Endothelial cell (in vitro differentiated cells): ENCODE measurements at places on chromosomes 4 and X. TPM values are rescaled to one million over a fixed set of nuclear protein-coding genes. Genes with fewer than 3 reads are reported as not detected.

RPS6KA6 gene
- 7.4 TPM for total RNA-seq

NDNF gene
- 33.3 TPM for total RNA-seq

CFAP47 gene
- 0.44 TPM for total RNA-seq

GAGE13 gene
- not detected for total RNA-seq

ZNF630 gene
- 1.7 TPM for total RNA-seq

UGT2A1 gene
- not detected for total RNA-seq

CNKSR2 gene
- total RNA-seq, result 1.1 TPM

PLS3 gene
- 122 TPM for total RNA-seq

GABRQ gene
- 0.41 TPM for total RNA-seq

TMPRSS11A gene
- not detected for total RNA-seq

SLC9B1 gene
- total RNA-seq, result 1.6 TPM

GRCh38 chr4:97548943-97549583 is 594.2 kb downstream of the STPG2 start:
- DNase-seq, result no peak
- no peaks in the 10 kb centered on the region for H3K4me1 ChIP-seq
- no peaks in the 10 kb centered on the region for H3K27me3 ChIP-seq
- no peak overlapping the region for H3K27ac ChIP-seq
- no peak overlapping the region for H3K4me3 ChIP-seq
- H3K36me3 ChIP-seq, result no peaks in the 10 kb centered on the region

DNA sequence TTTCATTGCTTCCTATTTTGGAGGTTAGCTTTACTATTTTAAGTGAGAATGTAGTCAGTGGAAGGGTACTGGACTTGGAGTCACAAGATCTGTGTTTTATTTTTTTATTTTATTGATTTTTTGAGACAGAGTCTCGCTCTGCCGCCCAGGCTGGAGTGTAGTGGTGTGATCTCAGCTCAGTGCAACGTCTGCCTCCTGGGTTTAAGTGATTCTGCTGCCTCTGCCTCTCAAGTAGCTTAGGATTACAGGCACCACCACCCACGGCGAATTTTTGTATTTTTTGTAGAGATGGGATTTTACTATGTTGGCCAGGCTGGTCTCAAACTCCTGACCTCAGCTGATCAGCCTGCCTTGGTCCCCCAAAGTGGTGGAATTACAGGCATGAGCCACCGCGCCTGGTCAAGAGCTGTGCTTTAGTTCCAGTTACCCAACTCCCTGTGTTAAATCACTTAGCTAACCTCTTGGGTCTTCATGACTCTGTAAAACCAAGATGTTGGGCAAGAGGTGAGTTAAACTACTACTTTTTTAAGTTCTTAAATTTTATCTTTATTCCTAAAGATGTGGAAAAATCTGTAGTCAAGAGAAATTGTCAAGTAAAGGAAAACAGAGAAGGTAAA is 11.2 kb downstream of the USP9X start:
- peaks cover 20% of the 10 kb centered on the region for H3K4me1 ChIP-seq
- H3K4me3 ChIP-seq, result no peak overlapping the region
- H3K27ac ChIP-seq, result no peak overlapping the region
- no peak for DNase-seq
- no peaks in the 10 kb centered on the region for H3K27me3 ChIP-seq
- no peaks in the 10 kb centered on the region for H3K36me3 ChIP-seq

DNA sequence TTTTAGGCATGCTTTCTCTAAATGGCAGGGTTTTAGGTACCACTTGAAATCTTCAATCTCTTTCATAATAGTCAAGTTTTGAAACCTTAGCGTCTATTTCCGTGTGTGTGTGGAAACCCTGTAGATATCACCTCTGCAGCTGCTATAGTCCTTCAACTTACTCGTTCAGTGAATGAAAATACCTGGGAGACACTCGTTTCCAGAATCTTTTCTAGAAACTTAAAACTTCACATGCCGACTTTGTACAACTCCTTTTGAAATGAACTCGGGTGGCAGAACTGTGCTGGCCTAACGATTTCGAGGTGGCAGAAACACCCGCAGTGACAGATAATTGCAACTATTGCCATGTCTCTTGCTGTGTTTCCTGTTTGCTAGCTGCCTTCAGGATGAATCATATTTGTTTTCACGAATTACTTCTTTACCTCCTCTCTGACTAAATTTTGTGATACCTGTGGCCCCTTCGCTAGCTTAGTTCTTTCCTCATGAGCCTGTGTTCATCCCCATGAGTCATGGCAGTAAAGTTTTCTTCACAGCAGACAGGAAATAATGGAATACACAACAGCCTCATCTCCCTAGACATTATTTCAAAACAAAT is 104.7 kb upstream of the SMIM10 start:
- DNase-seq, result no peak
- H3K27ac ChIP-seq, result peak overlapping the region; percentile 21
- H3K4me3 ChIP-seq, result no peak overlapping the region
- no peaks in the 10 kb centered on the region for H3K27me3 ChIP-seq
- peaks cover 5% of the 10 kb centered on the region for H3K4me1 ChIP-seq

DNA sequence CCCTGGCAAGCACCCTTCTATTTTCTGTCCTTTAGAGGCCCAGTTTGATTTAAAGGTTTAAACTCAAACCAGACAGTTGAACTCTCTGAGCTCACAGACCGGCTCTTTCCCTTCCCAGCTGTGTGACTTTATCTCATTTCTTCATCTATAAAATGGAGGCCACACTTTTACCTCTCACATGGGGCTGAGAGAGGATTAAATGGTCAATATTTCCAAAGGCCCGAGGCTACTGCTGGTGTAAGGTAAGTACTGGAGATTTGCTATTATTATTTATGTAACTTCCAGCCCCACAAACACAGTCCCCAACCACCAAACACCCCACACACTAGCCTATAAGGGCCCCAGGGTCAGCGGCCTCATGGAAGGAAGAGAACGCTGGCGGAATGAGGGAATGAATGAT is 13.6 kb upstream of the CYTL1 start:
- DNase-seq, result no peak
- no peak overlapping the region for H3K4me3 ChIP-seq
- H3K27ac ChIP-seq, result no peak overlapping the region
- H3K4me1 ChIP-seq, result peaks cover 6% of the 10 kb centered on the region

GRCh38 chr4:168847771-168848502 is 162.1 kb downstream of the CBR4 start:
- no peak for DNase-seq
- H3K4me1 ChIP-seq, result peaks cover 25% of the 10 kb centered on the region
- no peaks in the 10 kb centered on the region for H3K36me3 ChIP-seq
- no peaks in the 10 kb centered on the region for H3K27me3 ChIP-seq
- H3K27ac ChIP-seq, result peak overlapping the region; percentile 50

DNA sequence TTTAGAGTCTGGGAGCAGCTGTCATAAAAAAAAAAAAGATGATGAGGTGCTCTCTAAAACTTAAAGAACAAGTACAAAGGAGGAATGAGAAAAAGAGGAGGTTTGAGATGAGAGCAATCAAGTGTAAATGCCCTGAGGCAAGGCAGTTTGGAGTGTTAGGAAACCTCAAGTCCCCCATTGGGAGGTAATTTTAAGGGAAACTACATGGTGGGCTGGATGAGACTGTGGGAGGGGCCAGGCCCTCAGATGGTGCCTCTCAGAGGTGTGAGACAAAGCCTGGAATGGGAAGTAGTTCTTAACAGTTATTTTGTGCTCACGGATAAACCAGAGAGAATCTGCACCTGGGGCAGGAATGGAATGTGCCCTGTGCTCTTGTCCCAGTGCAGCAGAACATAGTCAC is 1.9 kb upstream of the MAGEB3 start:
- H3K27ac ChIP-seq, result no peak overlapping the region
- DNase-seq, result no peak
- H3K27me3 ChIP-seq, result no peaks in the 10 kb centered on the region
- no peak overlapping the region for H3K4me3 ChIP-seq
- no peaks in the 10 kb centered on the region for H3K4me1 ChIP-seq

DNA sequence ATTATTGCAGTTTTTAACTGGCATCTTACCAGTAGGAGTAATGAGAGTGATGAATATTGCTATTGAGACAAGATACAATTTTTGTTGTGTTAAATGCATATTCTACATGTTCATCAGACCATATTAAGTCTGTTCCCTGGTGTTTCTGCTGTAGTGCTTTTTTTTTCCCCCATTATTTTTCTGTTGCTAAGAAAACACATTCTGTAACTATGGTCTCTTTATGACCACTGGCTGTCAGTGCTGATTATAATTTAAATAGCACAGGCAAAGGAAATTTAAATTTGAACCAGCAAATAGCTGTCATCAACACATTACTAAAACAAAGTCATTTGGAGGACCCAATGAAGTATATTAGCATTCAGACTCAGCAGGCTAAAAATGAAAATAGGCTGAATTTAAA is 98.3 kb upstream of the ANKRD50 start:
- H3K27me3 ChIP-seq, result no peaks in the 10 kb centered on the region
- H3K36me3 ChIP-seq, result peaks cover 6% of the 10 kb centered on the region
- no peak overlapping the region for H3K4me3 ChIP-seq
- H3K4me1 ChIP-seq, result no peaks in the 10 kb centered on the region
- H3K27ac ChIP-seq, result no peak overlapping the region

DNA sequence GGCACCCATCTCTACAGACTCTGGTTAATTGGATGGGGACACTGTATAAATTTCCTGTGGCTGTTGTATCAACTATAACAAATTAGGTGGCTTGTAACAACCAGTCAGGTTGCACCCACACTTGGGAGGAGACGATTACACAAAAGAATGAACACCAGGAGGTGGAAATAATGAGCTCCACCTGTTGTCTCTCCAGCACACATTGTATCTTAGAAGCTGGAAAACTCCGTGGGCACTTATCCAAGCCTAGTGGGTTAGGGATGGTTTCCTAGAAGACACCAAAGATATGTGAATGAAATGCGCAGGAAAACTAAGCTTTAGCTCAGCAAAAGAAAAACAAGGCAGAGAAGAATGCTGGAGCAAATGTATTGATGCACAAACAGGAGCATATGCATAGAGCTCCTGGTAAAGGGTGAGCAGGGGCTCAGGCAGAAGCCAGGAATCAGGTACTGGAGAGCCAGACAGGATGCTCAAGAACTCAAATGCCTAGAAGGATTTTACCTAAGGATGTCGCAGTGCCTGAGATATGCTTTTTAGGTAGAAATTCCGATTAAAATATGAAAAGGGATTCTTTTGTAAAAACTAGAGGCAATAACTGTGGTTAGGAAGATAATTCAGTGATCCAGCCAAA is 111.7 kb downstream of the GALNTL6 start:
- H3K27ac ChIP-seq, result no peak overlapping the region
- H3K4me3 ChIP-seq, result no peak overlapping the region
- no peak for DNase-seq
- H3K27me3 ChIP-seq, result no peaks in the 10 kb centered on the region
- H3K4me1 ChIP-seq, result no peaks in the 10 kb centered on the region

GRCh38 chrX:47566841-47567240 is 5.8 kb downstream of the ARAF start:
- H3K27ac ChIP-seq, result no peak overlapping the region
- no peaks in the 10 kb centered on the region for H3K4me1 ChIP-seq

DNA sequence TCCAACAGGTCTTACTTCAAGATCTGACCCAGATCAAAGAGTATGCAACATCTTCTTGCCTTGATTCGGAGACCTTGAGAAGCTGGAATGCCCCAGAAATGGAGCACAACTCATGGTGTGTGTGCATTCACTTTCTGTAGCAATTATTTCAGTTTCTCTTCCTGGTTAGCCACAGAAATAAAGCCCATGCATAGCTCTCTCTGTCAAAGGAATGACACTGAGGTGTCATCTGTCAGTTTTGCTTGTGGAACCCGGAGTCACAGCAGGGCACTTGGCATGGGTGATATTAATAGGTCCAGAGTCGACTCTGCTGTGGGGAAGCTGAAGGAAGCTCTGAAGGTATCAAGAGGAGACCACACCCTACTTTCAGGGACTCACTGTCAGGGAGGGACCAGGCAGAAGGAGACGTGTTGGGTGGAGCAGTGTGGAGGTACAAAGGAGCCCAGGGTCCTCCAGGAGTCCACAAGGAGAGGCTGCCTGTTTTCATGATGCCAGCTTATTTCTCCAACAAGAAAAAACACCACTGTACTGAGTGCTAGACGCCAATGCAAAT is 10.7 kb downstream of the CLNK start:
- H3K4me3 ChIP-seq, result no peak overlapping the region
- H3K4me1 ChIP-seq, result no peaks in the 10 kb centered on the region
- DNase-seq, result no peak
- H3K27ac ChIP-seq, result no peak overlapping the region
- no peaks in the 10 kb centered on the region for H3K27me3 ChIP-seq

DNA sequence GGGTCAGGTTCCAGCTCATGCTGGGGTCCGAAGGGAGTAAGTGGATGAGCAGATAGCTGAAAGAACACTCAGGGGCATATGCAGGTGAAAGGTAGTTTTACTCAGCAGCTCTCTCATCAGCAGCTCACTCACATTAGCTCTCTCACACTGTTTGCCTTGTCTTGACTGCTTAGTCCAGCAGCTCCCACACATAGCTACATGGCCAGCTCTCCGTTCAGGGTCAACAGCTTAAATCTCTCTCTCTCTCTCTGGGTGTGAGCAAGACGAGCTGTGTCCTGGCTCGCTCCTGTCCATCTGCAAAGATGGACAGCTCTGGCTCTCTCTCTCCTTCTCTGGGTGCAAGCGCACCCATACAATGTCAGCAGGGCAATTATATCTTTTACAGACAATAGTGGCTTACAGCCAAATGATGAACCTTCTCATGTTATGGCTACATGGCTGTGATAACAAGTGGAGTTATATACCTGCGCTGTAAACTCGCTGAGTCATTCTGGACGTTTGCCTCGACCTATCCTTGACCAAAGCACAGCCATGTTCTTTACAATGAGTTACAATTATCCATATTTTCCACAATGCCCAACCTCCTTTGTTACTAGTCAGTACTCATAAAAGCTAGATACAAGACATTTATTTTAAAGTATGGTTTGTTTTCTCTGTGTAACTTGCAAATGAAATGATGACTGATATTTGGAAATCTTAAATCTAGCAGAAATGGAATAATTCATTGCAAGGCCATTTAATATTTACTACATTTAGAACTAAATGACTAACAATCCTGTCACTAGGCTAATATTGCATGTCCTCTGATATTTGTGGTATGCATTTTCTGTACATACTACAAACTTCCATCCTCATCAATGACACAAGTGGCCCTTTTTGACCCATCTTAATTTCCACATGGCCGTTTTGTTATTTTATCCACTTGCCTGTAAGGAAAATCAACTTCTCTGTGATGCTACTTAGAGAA is 9.3 kb downstream of the PAPSS1 start:
- no peak for DNase-seq
- peak overlapping the region; percentile 19 for H3K4me3 ChIP-seq
- H3K36me3 ChIP-seq, result peaks cover 67% of the 10 kb centered on the region
- peaks cover 5% of the 10 kb centered on the region for H3K27me3 ChIP-seq

GRCh38 chr4:24630937-24631336 is 46.6 kb upstream of the DHX15 start:
- H3K4me3 ChIP-seq, result no peak overlapping the region
- H3K27me3 ChIP-seq, result no peaks in the 10 kb centered on the region
- no peak overlapping the region for H3K27ac ChIP-seq
- no peaks in the 10 kb centered on the region for H3K36me3 ChIP-seq

GRCh38 chr4:177182728-177183127 is 126.9 kb upstream of the NEIL3 start:
- DNase-seq, result no peak
- no peaks in the 10 kb centered on the region for H3K36me3 ChIP-seq
- no peaks in the 10 kb centered on the region for H3K27me3 ChIP-seq
- no peak overlapping the region for H3K4me3 ChIP-seq
- no peaks in the 10 kb centered on the region for H3K4me1 ChIP-seq
